BJ (cell line): ENCODE measurements at places on chromosomes 7 and 10.

DNA sequence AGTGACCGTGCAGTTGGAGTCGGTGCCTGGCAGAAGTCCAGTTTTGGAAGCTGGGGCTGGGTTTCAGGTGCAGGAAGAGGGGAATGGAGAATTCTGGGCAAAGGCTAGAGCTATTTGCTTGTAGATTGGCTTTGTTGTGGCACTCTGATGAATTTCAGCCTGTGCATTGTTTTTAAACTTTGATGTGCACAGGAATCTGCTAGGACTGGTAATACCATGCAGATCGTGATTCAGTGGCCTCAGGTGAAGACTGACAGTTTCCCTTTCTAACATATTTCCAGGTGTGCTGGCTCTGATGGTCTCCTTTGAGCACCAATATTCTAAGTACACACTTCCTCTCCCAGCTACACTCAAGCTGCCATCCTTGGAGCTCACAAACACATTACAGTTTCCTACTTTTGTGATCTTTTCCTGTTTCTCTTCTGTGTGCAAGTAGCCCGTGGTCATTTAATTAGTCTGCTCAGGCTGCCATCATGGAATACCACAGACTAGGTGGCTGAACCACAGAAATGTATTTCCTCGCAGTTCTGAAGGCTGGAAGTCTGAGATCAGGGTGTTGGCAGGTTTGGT lies 55.6 kb downstream of the NOC3L start:
- DNase-seq, result no peak

- no peak for DNase-seq
Measured at GRCh38 chr7:42096268-42096667, 140.7 kb downstream of the GLI3 start.

- DNase-seq, result no peak
Measured at GRCh38 chr7:142770661-142771352, at the start of gene PRSS2. PRSS2 (plus strand) TSS chr7:142770970; CDS start chr7:142770983, 13 bp downstream.

GRCh38 chr7:114416129-114416990 lies 1.7 kb downstream of the FOXP2 start:
- DNase-seq, result no peak

GRCh38 chr10:46040004-46040403 lies 6.1 kb downstream of the MSMB start:
- no peak for DNase-seq

- DNase-seq, result no peak
Measured at GRCh38 chr10:89604200-89604599, 40.8 kb downstream of the PANK1 start.

DNA sequence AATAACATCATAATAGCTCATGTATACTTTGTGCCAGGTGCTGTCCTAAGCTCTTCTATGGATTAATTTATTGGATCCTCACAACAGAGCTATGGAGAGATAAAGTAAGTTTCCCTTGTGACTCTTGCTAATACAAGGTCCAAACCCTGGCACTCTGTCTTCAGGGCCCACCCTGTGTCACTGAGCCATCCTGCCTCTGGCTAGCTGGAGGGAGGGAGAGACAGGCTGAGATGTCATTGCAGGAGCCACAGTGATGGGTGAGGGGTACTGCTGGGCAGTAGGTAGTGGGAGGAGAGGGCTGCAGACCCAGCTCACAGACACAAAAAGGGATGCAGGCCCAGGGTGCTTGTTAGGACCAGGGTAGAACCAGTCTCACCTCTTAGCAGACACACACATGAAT lies 16.9 kb downstream of the GCK start:
- DNase-seq, result no peak
